EL (cell line): ENCODE measurements at places on chromosomes 16 and 17.

DNA sequence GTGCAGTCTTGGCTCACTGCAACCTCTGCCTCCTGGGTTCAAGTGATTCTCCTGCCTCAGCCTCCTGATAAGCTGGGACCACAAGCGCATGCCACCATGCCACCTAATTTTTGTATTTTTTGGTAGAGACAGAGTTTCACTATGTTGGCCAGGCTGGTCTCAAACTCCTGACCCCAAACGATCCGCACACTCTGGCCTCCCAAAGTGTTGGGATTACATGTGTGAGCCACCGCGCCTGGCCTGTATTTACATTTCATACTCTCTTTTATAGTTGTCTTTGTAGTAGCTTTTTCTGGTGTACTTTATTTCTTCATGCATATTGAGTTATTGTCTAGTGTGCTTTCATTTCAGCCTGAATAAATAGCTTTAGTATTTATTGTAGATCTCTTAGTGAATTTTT is 10.1 kb upstream of the ADORA2B start:
- DNase-seq, result no peak

DNA sequence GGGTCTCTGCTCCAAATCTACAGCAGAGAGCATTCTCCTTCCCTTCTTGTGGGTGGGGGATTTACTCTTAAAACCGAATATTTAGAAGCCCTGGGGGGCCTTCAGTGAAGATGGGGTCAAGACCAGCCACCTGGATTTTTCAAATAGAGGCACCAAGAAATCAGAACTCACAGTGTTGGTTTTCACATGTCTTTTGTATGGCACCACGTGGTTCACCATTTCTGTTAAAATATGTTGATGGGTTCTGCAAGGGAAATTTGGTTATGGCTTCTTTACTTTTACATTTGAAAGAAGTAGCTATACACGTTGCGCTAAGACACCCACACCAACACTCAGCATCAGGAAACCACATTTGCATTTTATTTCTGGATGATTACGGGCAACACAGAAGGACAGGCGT is 17.7 kb downstream of the MAF start:
- no peak for DNase-seq

DNA sequence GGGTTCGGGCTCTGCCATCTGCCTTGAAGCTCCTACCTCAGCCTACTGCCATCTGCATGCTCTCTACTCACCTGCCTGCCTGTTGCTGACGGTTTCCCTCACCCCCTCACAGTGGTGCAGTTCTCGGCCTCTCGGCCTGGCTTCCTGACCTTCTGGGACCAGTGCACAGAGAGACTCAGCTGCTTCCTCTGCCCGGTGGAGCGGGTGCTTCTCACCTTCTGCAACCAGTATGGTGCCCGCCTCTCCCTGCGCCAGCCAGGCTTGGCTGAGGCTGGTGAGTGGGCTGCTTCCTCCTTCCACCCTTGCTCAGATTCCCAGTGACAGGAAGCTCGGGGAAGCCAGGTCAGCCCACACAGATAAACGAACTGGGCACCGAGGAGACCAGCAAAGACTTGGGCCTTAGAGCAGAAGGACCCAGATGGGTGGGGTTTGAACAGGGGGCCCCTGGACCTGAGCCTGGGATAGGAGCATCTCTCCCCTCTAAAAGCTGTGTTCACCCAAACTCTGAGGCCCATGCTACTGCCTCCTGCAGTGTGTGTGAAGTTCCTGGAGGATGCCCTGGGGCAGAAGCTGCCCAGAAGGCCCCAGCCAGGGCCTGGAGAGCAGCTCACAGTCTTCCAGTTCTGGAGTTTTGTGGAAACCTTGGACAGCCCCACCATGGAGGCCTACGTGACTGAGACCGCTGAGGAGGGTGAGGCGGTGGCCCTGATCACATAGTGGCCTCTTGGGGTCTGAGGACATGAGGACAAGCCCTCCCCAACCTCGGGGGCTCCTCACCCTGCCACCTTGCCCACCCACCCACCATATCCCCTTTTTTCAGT is 16.4 kb downstream of the RIPOR1 start:
- no peak for DNase-seq

DNA sequence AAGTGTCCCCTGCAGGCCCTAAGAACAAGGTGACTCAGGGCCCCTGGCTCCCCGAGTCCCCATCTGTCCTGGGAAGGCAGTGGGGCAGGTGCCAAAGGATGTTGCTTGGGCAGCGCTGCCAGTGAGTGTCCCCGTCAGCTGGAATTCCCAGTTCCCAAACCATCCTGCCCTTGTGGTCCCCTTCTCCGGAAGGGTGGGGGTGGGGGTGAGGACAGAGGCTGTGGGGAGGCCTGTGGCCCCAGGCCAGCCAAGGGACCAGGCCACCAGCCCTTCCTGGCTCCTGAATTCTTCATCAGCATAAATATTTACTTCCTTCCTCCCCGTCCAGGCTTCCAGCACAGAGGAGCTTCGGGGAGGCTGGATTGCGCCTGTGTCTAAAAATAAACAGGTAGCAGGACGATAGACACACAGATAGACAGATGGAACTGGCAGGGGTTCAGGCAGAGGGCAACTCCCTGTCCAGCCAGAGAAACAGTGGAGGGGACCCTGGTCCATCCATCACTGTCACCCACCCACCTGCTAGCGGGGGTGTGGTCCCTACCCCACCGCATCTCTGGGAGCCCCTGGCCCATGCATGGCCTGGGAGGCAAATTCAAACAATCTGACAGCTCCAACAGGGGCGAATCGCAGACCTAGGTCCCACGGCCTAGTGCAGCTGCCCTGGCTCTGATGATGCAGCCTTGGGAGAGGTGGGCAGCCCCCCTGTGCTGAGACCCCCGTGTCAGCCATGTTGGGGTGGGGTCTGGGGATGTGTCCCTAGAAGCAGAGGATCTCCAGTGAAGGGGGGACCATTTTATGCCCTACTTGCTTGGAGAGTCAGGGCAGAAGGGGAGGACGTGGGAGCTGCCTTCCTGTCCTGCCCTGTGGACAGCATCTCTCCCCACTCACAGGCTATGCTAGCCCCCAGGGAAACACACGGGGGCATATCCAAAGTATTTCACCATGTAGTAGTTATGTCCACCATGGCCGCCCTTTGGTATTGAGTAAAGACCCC is 13.2 kb downstream of the GLIS2 start:
- no peak for DNase-seq

DNA sequence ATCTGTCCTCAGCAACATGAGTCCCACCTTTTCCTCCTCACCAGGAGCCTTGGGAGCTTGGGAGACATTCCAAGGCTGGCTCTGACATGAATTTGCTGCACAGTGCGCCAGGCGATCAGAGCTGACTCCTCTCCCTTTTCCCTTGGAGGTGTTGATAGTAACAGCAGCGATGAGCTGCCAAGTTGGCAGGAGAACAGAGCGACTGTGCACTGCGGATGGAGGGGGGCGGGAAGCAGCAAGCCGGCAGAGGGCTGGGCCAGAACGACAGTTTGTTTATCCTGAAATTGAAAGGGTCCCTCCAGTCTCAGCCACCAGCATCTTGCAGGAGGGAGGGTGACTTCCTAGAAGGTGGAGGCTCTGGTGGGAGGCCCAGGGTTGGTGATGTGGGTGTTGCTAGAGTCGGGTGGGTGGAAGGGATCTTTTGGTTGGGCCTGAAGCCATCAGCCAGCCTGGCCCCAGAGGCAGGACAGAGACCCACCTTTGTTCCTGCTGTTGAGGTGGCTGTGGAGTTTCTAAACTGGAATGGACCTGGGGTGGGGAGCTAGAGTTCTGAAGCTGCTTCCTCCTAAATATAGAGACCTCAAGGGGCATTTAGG is 22.5 kb upstream of the DYNLL2 start:
- DNase-seq, result peak; percentile 27

GRCh38 chr17:17303847-17304490 is 796 bp downstream of the NT5M start:
- DNase-seq, result no peak

DNA sequence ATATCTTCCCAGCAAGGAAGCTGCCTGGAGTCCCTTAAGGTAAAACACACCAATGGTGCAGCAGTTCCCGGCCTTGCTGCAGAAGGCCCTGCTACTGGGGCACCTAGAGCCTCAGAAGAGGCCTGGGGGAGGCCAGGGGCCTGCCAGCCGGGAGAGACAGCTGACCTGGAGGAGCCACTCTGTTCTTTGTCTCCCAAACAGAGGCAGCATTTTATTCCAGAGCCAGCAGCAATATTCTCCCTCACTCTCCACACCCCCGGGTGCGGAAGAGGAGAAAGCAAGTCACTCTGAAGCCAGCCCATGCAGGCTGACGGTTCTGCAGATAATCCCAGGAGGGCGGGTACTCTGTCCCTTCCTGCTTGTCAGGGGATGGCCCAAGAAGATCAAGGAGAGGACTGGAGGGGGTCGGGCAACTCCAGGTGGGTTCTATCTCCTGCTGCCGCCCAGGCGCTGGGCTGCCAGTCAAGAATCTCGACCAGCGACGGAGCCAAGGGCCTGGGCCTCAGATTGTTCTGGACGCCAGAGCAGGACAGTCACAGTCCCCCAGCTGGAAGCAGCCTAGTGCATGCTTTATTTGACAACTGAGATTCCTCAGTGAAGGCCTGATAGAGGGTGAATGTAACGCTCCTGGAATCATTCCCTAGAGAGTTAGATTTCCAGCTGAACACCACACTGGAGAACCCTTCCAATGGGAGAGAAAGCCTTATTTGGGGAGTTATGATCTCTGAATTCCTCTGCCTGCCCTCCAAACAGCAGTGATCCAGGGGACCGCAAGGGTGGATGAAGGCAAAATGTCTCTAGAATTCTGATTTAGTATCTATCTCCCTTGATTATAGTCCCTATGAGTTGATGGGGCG is 1.1 kb upstream of the KIFC3 start:
- no peak for DNase-seq

GRCh38 chr16:77376358-77376757 is 58.5 kb downstream of the ADAMTS18 start:
- DNase-seq, result peak; percentile 18

DNA sequence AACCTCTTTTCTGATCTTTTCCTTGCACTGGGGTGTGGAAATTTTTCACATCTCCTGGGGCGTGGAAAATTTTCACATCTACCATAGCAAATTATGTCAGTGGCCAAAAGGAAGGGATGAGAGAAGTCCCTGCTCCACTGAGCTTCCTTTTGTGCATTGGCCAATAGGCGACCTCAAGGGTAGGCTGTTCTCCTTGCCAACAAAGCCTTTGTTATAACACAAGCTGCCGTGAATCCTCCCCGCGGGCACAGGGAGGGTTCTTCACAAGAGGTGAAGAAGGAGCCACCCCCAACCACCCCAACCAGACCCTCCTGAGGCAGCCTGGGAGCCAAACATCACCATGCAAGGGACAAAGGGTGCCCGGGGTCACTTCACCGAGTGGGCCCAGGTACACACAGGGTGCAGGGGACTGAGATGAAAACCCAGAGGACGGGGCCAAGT is 6.5 kb downstream of the SLC5A11 start:
- peak; percentile 18 for DNase-seq

GRCh38 chr17:82037092-82037888 is at the start of gene DCXR:
Gene DCXR, minus strand, starts transcription at chr17:82037697. Its CDS starts 15 bp downstream, at chr17:82037682.
- peak; percentile 97 for DNase-seq

DNA sequence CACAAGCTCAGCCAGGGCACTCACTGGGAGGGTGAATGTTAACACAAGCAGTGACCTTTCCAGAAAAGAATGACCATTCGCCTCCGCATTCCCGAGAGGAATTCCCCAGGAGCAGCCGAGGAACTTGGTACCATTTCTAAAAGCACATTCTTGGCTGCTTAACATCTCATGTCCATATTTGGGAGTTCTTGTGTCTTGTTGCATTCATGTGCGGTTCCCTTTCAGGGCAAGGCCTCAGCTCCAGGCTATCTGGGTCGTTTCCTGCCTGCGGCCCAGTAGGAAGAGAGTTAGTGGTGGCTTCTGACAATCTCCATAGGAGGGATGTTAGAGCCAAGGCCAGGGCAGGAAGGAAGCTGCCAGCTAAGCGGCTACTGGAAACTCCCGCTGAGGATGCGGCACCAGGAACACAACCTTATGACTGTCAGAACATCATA is 27.8 kb upstream of the MEAK7 start:
- peak; percentile 99 for DNase-seq

DNA sequence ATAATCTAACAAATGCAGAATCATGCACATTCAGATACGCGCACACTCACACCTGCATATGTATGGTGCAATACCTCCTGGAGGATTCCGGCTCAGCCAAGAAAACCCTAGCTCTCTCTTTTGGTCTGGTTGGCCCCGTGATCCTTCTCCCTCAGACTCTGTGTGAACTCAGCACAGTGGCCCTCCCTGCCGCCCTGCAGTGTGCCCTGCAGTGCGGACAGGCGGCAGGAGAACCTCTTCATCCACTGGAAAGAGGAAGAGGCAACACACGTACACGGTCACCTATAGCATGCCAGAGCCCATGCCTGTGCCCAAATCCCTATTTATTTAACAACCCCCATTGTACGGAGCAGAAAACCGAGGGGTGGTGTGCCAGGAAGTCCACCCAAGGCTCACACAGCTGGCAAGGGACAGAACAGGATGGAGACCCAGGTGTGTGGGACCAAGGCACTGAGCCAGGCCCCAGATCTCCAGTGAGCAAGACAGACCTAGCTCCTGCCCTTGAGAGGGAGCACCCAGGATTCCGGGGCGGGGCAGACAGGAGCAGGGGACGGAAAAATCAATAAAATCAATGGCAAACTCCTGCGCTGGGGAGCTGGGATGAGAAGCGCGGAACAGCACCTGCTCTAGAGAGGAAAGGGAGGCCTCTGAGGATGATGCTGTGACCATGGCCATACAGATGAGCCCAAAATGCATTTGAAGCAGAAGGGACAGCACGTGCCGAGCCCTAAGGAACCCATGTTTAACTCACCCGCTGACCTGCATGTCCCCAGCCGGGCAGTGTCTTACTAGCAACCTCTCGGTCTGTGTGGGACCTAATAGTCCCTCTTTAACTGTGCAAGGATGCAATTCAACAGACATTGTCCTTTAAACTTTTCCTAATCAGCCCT is 54.7 kb upstream of the CIBAR2 start:
- no peak for DNase-seq

GRCh38 chr16:71440669-71441347 is 1.0 kb downstream of the TLE7 start:
- no peak for DNase-seq

DNA sequence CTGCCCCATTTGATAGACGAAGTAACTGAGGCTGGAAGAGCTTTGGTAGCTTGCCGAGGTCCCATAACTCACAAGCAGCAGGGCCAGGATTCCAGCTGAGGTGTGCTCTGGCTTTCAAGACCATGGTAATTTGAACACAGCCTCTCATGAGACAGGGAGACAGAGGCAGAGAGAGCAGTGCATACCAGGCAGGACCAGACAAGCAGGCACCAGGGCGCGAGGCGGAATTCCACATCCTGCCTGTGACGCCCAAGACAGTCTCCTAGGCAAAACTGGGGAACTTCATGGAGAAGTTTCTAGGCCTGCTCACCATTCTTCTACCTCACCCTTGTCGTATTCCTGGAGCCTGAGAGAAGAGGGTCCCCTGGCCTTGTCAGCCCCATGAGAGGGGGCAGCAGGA is 19.2 kb downstream of the SDK2 start:
- no peak for DNase-seq

GRCh38 chr17:17069849-17070248 is 27.6 kb downstream of the MPRIP start:
- no peak for DNase-seq

- DNase-seq, result peak; percentile 91
Observed at GRCh38 chr16:53098526-53099317, 43.9 kb downstream of the CHD9 start.
